Umbilical cord (tissue), 2 donors: ENCODE measurements at places on chromosomes 6 and 20. TPM values are rescaled to one million over a fixed set of nuclear protein-coding genes. Genes with fewer than 3 reads are reported as not detected.

DNA sequence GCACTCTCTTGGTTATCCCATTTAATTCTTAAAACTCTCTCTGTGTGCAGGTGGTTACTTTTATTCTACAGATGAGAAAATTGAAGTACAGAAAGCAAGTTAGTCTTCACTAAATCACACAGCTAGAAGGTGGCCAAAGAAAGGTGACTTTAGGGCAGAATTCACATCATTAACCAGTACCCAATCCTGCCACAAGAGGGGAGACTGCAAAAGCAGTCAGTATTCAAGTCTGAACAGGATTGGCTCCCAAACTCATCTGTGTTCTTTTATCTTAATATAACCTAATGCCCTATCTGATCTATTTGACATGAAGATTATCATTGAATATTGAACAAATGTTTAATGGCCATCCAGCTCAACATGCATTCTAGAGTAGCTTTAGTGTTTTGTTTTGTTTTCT lies 225.3 kb upstream of the FAM83B start:
- DNase-seq = no peak

DNA sequence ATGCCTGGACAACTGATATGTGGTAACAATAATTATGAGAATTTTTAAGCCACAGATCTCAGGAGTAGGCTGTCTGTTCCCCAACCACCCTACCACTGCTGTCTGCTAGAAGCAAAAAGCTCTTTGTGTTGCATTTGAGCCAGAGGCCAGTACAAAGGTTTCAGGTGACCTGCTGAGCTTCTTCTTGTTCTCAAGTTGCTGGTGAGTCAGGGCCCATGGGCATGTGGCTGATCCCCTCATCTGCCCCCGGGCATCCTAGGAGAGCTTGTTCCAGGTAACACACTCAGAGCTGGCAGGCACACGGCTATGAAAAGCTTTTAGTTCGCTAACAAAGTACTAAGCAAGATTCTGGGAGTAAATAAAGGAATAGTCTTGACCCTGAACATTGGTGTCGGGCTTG lies 285.3 kb downstream of the CDC5L start:
- DNase-seq = no peak

DNA sequence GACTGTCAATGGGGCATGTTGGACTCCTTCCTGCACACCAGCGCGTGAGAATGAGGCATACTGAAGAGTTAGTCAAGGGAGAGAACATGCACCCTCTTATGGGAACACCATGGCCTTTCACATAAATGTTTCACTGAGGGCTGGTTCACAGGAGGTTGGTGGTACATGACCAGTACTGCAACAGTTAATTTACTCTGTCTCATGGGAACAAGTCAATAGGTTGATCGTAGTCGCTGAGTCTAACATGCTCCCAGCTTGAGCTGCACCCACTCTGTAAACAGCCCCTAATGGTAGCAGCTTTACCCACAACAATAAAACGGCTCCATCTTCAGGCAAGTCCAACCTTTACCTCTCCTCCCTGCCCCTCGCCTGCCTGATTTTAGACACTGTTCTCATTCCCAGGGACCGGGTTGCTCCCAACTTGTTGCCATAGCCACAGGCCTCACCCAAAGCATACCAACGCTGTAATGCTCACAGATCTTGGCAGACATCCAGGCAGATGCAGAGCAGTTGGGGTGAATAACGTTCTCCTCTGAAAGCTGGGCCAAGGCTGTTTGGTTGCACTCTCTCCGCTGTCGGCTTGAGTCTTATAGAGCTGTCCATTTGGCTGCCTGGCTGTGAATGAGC lies 111.3 kb downstream of the LY86 start:
- peak; percentile 99 for DNase-seq

DNA sequence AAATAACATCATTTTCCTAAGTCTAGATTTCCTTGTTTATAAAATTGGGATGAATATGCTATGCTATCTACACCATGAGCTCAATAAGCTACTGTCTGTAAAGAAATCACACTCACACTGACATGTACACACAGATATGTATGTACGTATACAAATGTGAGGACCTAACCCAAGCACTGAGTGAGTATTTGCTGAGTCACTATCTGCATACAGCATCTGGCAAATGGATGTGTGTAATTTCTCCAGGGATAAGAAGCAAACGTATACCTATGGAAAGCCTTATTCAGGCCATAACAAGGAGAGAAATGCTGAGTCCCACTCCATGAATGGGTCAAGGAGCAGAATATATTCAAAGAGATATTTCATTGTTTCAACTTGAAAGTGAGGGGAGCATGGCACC lies 153.9 kb downstream of the LPA start:
- DNase-seq = no peak

DNA sequence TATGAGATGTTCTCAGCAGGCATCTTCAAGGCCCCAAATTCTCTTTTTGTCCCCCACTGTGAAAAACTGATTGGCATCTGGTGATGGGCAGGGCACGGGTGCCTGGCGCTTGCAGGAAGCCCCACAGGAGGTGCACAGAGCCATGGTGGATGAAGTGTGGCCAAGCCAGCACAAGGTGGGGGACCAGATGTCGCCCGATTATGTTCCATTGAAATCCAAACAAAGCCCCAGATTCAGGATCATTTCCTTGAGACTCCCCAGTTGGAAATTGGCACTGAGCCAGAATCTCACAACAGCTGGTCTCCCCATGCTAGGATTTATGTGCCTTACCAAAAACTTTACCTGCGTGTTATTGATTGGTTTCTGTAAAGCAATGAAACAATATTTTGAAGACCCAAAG lies 186.1 kb downstream of the ADAT2 start:
- no peak for DNase-seq

GRCh38 chr6:75403563-75404080 lies 90.0 kb downstream of the FILIP1 start:
- peak; percentile 94 for DNase-seq

DNA sequence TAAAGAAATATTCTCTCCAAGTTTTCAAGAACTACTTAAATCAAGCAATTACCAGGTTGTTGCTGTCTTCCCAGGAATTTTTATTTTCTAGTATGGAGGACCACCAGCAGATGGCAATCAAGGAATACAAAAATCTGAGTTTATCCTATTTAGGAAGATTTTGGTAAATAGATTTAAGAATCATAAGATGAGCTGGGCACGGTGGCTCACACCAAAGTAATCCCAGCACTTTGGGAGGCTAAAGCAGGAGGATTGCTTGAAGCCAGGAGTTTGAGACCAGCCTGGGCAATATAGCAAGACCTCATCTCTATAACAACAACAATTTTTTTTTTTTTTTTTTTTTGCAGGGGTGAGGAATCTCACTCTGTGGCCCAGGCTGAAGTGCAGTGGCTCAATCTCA lies 19.3 kb upstream of the SEC63 start:
- DNase-seq = peak; percentile 60

GRCh38 chr6:139625998-139626975 lies 251.8 kb upstream of the CITED2 start:
- DNase-seq = no peak

DNA sequence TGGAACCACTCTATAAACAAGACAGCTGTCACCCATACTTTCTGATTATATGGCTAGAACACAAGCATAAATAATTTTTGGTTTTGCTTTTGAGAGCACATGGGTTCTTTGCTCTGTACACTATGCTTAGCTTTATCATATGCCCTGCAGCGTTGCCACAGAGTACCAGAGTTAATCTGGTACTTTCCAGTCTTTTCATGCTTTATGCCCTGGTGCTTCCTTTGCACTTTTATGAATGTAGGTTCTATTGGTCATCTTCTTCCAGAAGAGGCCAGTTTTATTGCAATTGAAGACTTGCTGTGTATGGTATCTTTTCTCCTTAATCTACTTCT lies 20.8 kb downstream of the SHLD1 start:
- DNase-seq = no peak

Gene SCGN
- not detected for total RNA-seq

Gene SNAP91
- total RNA-seq = 0.72 TPM

Gene AGPAT4
- total RNA-seq = 54.2 TPM
